Activated CD4-positive, alpha-beta T cell treated with anti-CD3 and anti-CD28 coated beads for 1 hour (primary cell): ENCODE measurements at places on chromosomes 16 and 17.

DNA sequence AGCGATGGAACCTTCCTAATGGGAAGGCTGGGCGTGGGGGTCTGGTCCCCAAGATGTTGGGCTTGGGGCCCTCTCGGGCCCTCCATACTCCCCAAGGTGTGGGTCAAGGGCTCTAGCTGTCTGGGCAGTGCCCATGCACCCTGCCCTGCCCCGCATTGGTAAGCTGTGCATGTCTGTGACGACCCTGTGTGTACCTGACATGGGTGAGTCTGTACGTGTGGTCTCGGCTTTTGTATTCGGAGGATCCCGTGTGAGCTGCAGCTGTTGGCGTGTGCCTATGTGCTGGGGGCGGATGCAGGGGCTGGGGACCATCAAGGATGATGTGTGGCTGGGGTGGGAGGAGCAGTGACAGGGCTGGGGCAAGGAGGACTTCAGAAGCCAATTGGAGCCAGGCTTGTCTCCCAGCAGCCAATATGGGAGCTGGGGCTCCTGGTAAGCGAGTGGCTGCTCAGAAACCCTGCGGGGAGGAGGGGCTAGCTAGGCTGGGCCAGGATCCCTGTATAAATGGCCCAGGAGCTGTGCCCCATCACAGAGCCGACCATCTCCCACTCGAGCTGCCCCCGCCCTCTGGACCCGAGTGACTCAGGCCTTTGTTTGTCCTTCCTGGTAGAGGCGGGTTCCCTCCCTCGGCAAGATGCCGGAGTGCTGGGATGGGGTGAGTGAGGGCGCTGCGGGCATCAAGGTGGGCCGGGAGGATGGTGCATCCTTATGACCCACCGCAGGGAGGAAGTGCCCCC lies at the start of gene NDRG4:
Gene NDRG4 (plus strand): TSS at position 529 of the 737 bp plus-strand sequence. CDS start 106 bp downstream, at position 635.
- DNase-seq = no peak

GRCh38 chr17:78240012-78240655 lies 8.7 kb downstream of the TMEM235 start:
- DNase-seq = no peak

DNA sequence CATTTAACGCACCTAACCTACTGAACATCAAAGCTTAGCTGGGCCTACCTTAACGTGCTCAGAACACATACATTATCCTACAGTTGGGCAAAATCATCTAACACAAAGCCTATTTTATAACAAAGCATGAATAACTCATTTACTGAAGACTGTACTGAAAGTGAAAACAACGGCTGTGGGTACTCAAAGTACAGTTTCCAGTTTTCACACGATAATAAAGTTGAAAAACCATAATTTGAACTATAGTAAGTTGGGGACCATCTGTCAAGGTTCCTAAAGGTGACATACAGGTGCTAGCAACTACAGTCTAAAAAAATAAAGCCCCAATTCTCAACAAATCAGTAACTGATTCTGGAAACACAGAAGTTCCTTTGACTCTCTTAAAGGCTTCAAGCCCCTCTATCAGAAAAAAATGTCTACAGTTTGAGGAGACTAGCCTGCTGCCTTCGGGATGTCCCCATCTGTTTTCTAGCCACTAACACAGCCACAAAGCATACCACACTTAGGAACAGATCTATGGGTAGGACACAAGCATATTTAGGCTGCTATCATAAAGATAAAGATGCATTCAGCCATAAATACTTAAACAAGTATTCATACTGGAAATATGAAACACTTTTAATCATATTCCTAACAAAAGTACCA lies 71.3 kb downstream of the KANSL1 start:
- DNase-seq = no peak

- DNase-seq = no peak
Measured at GRCh38 chr16:3780570-3780969, 63.2 kb upstream of the TRAP1 start.

DNA sequence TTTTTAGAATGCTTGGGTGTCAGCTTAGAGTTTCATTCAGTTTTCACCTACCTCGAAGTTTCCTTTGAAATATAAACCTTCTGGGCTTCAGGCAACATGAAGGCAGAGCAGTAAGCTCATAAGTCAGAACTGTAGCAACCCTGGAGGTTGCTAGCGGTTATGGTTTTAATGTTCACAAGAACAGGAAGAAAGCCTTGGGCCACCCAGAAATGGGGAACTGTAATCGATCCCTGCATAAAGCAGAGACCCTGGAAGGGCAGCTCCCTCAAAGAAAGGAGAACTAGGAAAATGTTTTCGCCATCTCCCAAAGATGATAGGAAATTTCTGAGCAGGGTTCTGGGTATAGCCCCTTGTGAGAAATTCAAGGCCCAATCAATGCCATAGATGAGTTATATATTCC lies 47.8 kb upstream of the RASL10B start:
- DNase-seq = no peak

DNA sequence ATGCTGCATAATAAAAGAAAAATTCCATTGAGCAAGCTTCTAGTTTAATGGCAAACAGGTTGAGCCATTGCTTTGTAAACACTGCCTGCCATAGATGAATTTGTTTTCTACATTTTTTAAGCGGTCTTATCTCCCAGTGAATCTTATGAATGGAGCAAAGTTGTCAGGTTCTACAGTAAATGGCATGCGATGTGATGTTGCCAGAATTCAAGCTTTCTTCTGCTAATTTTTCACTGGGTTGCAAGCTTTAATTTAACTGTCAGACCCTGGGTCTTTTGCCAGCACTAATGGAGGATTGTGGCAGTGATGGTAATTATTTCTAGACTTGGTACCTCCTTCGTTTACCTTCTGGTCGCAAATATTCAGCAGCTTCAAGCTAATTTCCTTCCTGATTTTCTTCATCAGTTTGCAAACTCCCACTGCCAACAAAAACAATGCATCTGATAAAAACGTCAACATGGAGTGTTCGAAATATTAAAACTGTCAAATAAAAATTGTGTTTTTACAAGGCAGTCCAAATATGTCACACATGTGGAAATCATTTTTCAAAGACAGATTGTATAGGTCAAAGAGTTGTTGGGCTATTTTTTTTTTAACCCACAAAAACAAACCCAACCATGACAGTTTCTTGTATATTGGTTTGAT lies 274.2 kb upstream of the ERCC4 start:
- DNase-seq = no peak

- DNase-seq = peak; percentile 47
Measured at GRCh38 chr17:7220593-7221277, 997 bp downstream of the ACADVL start.

- no peak for DNase-seq
Measured at GRCh38 chr17:56499799-56500388, 93.6 kb upstream of the NOG start.
